ENCODE measurements at places on chromosomes 7 and 10.
A peak's percentile ranks its signal among the peaks of the same experiment; 100 is the strongest.

GRCh38 chr7:47536661-47537611 lies 45.0 kb downstream of the TNS3 start:
- peak overlapping the region; percentile 71 for H3K4me3 ChIP-seq
- H3K27me3 ChIP-seq = peaks cover 3% of the 10 kb centered on the region
- no peaks in the 10 kb centered on the region for H3K4me1 ChIP-seq
- H3K36me3 ChIP-seq = no peaks in the 10 kb centered on the region
- peak; percentile 50 for DNase-seq

GRCh38 chr7:66267249-66267648 lies 62.1 kb downstream of the TPST1 start:
- H3K4me1 ChIP-seq = no peaks in the 10 kb centered on the region
- H3K27ac ChIP-seq = no peak overlapping the region
- H3K27me3 ChIP-seq = no peaks in the 10 kb centered on the region
- peaks cover 21% of the 10 kb centered on the region for H3K36me3 ChIP-seq
- DNase-seq = no peak

GRCh38 chr10:124259139-124259825 lies 159.4 kb downstream of the OAT start:
- peaks cover 3% of the 10 kb centered on the region for H3K36me3 ChIP-seq
- DNase-seq = no peak
- no peaks in the 10 kb centered on the region for H3K4me1 ChIP-seq
- H3K4me3 ChIP-seq = no peak overlapping the region
- H3K27me3 ChIP-seq = no peaks in the 10 kb centered on the region
- no peak overlapping the region for H3K27ac ChIP-seq

DNA sequence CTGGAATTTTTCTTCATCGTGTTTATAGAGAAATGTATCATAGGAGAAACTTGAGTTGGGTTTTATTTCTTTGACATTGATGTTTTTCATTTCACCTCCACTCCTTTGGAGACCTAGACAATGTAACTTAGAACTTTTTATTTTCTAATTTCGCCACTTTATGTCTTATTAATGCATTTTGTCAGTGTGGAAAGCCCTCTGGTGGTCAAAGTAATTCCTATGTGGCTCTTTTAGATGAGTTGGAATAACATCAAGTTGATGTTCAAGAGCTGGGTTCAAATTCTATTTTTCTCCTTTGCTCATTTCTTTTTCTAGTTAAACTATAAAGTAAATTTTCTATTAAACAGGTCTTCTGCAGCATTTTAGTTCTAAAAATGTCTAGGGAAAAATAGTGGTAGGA lies 478.6 kb downstream of the LRMDA start:
- no peaks in the 10 kb centered on the region for H3K36me3 ChIP-seq
- no peaks in the 10 kb centered on the region for H3K27me3 ChIP-seq
- H3K4me3 ChIP-seq = no peak overlapping the region
- no peaks in the 10 kb centered on the region for H3K4me1 ChIP-seq
- H3K27ac ChIP-seq = no peak overlapping the region

GRCh38 chr10:121084016-121084674 lies 233.0 kb downstream of the WDR11 start:
- peaks cover 3% of the 10 kb centered on the region for H3K4me1 ChIP-seq
- no peaks in the 10 kb centered on the region for H3K27me3 ChIP-seq
- no peak for DNase-seq
- no peak overlapping the region for H3K4me3 ChIP-seq
- no peak overlapping the region for H3K27ac ChIP-seq

GRCh38 chr7:98795741-98796493 lies 73.9 kb downstream of the TMEM130 start:
- DNase-seq = no peak
- no peaks in the 10 kb centered on the region for H3K4me1 ChIP-seq
- no peak overlapping the region for H3K4me3 ChIP-seq

DNA sequence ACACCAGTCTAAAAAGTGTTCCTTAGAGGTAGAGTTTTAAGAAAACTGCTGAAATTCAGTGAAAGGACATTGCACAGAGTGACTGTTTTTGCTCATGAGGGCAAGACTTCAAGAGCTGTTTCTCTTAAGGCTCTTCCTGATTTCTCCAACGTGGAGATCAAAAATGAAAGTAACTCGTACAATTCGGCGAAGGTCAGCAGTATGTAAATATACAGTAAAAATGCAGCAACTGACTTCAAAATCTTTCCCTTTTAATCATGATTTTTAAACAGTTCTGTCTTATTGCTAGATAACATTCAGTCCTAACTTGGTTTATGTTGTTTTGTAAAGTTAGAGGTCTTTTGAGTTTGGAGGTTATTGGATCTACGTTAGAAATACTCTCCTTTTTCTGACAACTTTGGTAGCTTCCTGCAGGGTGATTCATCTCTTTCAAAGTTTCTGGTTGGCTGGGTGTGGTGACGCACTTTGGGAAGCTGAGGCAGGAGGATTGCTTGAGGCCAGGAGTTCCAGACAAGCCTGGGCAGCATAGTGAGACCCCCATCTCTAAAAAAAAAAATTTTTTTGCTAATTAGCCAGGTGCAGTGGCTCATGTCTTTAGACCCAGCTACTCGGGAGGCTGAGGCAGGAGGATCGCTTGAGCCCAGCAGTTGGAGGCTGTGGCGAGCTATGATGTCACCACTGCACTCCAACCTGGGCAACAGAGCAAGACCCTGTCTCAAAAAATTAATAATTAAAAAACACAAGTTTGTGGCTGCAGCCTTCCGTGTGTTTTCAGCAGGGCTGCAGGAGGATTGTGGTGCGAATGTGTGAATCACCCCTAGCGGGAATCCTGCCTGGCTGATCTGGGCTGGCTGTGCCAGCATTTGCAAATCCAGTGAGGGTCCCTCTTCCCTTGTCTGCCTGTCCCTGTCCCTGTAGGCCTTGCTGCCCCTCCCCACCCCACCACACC lies 29.2 kb upstream of the AP5Z1 start:
- DNase-seq = no peak
- peaks cover 32% of the 10 kb centered on the region for H3K36me3 ChIP-seq
- H3K4me1 ChIP-seq = no peaks in the 10 kb centered on the region
- H3K27ac ChIP-seq = no peak overlapping the region

- no peak for DNase-seq
- H3K27me3 ChIP-seq = no peaks in the 10 kb centered on the region
- H3K27ac ChIP-seq = no peak overlapping the region
- H3K4me1 ChIP-seq = peaks cover 12% of the 10 kb centered on the region
Observed at GRCh38 chr10:3076138-3076537, 8.8 kb downstream of the PFKP start.

- DNase-seq = no peak
- no peaks in the 10 kb centered on the region for H3K27me3 ChIP-seq
- H3K36me3 ChIP-seq = no peaks in the 10 kb centered on the region
- H3K4me3 ChIP-seq = no peak overlapping the region
- H3K27ac ChIP-seq = no peak overlapping the region
Observed at GRCh38 chr10:115829521-115830205, 443.3 kb downstream of the GFRA1 start.

- H3K27me3 ChIP-seq = no peaks in the 10 kb centered on the region
- no peak overlapping the region for H3K4me3 ChIP-seq
- H3K27ac ChIP-seq = no peak overlapping the region
- no peaks in the 10 kb centered on the region for H3K4me1 ChIP-seq
- no peak for DNase-seq
- H3K36me3 ChIP-seq = no peaks in the 10 kb centered on the region
Observed at GRCh38 chr7:41238851-41239331, 464.0 kb downstream of the INHBA start.

GRCh38 chr10:102641402-102641801 lies 2.9 kb upstream of the TRIM8 start:
- H3K27ac ChIP-seq = no peak overlapping the region
- no peaks in the 10 kb centered on the region for H3K36me3 ChIP-seq
- DNase-seq = no peak
- no peaks in the 10 kb centered on the region for H3K4me1 ChIP-seq

GRCh38 chr7:47221826-47222225 lies 360.1 kb downstream of the TNS3 start:
- H3K4me1 ChIP-seq = no peaks in the 10 kb centered on the region
- no peak overlapping the region for H3K4me3 ChIP-seq
- no peaks in the 10 kb centered on the region for H3K36me3 ChIP-seq
- no peak for DNase-seq
- no peak overlapping the region for H3K27ac ChIP-seq

- no peak overlapping the region for H3K4me3 ChIP-seq
- H3K4me1 ChIP-seq = no peaks in the 10 kb centered on the region
- no peak for DNase-seq
- no peaks in the 10 kb centered on the region for H3K27me3 ChIP-seq
- H3K36me3 ChIP-seq = no peaks in the 10 kb centered on the region
- H3K27ac ChIP-seq = no peak overlapping the region
Observed at GRCh38 chr10:59505926-59506325, 143.6 kb upstream of the FAM13C start.

DNA sequence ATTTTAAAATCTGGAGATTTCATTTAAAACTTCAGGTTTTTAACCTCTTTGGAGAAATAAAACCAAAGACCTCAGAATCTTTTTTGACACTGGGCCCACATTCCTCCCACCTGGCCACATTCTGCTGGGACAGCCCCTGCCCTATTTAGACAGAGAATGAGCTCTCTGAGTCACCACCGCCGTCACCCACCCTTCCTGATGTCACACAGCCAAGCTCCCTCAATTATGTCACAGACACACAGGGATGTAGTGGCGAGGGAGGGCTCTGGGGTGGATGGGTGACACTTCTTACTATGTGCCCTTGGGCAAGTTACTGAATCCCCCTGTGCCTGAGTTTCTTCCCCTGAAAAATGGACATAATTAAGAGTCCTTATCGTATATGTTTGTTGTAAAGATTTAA lies 162.6 kb downstream of the RAB11FIP2 start:
- peaks cover 4% of the 10 kb centered on the region for H3K36me3 ChIP-seq
- no peak overlapping the region for H3K27ac ChIP-seq
- H3K27me3 ChIP-seq = no peaks in the 10 kb centered on the region
- no peaks in the 10 kb centered on the region for H3K4me1 ChIP-seq
- H3K4me3 ChIP-seq = no peak overlapping the region
- no peak for DNase-seq

- H3K36me3 ChIP-seq = peaks cover 2% of the 10 kb centered on the region
- no peak overlapping the region for H3K27ac ChIP-seq
- no peaks in the 10 kb centered on the region for H3K27me3 ChIP-seq
- no peak overlapping the region for H3K4me3 ChIP-seq
- H3K4me1 ChIP-seq = no peaks in the 10 kb centered on the region
- DNase-seq = no peak
Observed at GRCh38 chr7:33547880-33548279, 357.5 kb upstream of the BMPER start.

DNA sequence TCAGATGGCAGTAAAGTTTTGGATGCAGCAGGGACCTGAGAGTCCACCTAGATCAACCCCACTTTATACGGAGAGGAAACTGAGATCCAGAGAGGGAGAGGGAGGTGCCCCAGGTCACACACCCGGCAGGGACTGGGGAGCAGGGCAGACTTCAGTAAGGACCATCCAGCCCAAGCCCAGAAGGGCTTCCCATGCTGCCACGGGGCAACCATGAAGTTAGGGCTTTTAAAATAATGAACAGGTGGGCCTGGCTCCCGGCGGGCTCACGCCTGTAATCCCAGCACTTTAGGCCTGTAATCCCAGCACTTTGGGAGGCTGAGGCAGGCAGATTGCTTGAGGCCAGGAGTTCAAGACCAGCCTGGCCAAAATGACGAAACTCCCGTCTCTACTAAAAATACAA lies 98.5 kb downstream of the HIP1 start:
- peak overlapping the region; percentile 83 for H3K27ac ChIP-seq
- peaks cover 5% of the 10 kb centered on the region for H3K4me1 ChIP-seq
- peaks cover 6% of the 10 kb centered on the region for H3K36me3 ChIP-seq
- peak overlapping the region; percentile 98 for H3K4me3 ChIP-seq

GRCh38 chr7:136142583-136142982 lies 165.4 kb upstream of the MTPN start:
- H3K36me3 ChIP-seq = no peaks in the 10 kb centered on the region
- no peak for DNase-seq
- no peak overlapping the region for H3K27ac ChIP-seq
- H3K27me3 ChIP-seq = no peaks in the 10 kb centered on the region
- H3K4me1 ChIP-seq = no peaks in the 10 kb centered on the region

GRCh38 chr7:26202019-26202990 lies 760 bp downstream of the CBX3 start:
- peak overlapping the region; percentile 75 for H3K27ac ChIP-seq
- no peaks in the 10 kb centered on the region for H3K4me1 ChIP-seq
- peak overlapping the region; percentile 89 for H3K4me3 ChIP-seq
- DNase-seq = no peak

- H3K36me3 ChIP-seq = no peaks in the 10 kb centered on the region
- no peak overlapping the region for H3K4me3 ChIP-seq
- no peak overlapping the region for H3K27ac ChIP-seq
- no peak for DNase-seq
- no peaks in the 10 kb centered on the region for H3K4me1 ChIP-seq
Observed at GRCh38 chr10:126017961-126018560, 121.7 kb downstream of the FANK1 start.

GRCh38 chr10:87038286-87038717 lies 18.2 kb downstream of the FAM25A start:
- H3K4me3 ChIP-seq = no peak overlapping the region
- no peaks in the 10 kb centered on the region for H3K36me3 ChIP-seq
- DNase-seq = no peak
- no peaks in the 10 kb centered on the region for H3K4me1 ChIP-seq

Data from H9 (cell line).